ENCODE measurements at places on chromosomes 16 and 17.

DNA sequence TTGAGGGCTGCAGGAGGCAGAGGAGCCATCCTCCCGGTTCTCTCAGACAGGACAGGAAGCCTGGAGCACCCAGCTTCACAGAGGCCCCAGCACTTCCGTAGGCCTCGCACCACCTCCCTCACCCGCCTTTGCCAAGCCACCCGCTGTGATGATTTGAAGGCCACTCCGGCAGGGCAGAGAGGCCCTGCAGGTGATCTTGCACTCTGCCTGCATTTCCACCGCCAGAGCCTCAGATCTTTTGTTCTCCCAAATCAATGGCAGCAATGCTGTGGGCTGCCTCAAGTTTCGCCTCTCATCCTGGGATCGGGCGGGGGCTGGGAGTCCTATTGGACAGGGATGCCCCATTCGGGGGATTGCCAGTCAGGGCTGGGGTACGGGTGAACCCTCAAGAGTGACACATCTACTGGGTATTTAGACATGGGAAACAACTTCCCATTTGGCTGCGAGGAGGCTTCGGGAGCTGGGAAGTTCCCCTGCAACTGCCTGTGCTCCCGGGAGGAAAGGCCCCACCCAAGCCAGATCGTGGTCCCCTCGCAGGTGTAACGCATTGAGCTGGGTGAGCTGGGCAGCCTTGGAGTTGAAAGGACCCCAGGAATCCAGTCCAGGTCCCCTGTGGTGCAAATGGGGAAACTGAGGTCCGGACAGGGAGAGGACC lies 34.8 kb upstream of the PEMT start:
- peak; percentile 37 for DNase-seq

DNA sequence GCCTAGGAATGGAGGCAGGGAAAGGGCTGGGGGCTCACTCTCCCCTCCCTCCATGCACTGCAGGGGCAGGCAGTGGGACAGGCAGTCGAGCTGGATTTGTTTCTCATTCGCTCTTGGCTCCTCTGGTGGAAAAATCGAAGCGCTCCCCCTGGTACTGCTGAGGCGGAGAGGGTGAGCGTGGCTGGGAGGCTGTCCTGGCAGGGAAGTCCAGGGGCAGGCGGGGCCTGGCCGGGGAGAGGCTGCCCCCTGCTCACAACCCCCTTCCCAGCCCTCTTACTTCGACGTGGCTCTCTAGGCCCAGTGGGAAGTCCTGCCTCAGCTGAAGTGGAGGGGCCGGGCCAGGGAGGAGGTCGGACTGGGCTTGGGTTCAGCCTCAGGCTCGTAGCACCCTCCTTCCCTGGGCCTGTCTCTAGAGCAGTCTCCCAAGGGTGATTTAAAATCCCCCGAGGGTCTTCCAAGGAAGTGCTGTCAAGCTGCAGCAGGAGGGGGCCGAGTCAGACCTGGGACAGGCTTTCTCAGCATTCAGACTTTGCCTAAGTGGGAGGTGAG lies 16.5 kb upstream of the TMEM92 start:
- DNase-seq = no peak

DNA sequence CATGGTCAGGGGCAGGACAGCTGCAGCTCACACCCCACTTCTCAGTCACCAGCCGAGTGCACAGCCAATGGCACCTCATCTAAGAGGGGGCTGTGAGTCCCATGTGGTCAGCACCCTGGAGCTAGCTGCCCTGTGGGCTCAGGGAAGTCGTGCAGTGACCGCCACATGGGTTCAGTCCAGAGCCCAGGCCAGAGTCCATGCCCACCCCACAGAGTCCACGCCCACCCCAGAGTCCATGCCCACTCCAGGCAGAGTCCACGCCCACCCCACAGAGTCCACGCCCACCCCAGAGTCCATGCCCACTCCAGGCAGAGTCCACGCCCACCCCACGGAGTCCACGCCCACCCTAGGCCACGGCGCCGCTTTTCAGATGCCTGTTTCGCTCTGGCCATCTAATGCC lies 24.1 kb downstream of the SLC7A5 start:
- DNase-seq = no peak

- DNase-seq = no peak
Observed at GRCh38 chr16:79062821-79063220, 537.7 kb downstream of the MAF start.

DNA sequence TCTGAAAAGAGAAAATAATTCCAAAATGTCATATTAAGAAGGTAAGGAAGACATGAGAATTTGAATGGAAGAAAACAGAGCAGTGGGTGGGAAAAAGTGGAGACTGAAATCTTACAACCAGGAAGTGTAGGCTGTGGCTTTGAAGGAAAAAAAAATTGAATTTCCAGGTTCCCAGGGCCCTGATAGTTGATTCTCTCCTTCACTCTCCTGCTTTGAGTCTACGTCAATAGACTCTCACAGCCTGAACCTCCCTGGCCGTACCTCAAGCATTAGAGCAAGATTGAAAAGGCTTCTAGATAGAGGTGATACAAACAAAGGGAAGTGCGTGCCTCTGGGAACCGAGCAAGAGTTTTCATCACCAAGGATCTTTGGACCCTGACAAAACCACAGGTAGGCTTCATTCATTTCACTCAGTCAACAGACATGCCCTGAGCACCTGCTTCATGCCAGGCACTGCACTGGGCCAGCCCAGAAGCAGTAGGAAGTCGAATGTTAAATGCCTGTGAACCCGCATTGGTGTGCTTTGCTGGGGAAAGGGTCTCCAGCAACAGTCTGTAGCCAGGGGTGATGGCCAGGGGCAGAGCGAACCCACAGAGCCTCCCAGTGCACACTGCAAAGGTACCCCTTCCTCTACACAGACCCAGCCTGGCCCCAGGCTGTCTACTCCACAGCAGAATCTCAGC lies 163.9 kb downstream of the SLC39A11 start:
- no peak for DNase-seq

- no peak for DNase-seq
Observed at GRCh38 chr16:62408760-62409159, 372.5 kb upstream of the CDH8 start.

DNA sequence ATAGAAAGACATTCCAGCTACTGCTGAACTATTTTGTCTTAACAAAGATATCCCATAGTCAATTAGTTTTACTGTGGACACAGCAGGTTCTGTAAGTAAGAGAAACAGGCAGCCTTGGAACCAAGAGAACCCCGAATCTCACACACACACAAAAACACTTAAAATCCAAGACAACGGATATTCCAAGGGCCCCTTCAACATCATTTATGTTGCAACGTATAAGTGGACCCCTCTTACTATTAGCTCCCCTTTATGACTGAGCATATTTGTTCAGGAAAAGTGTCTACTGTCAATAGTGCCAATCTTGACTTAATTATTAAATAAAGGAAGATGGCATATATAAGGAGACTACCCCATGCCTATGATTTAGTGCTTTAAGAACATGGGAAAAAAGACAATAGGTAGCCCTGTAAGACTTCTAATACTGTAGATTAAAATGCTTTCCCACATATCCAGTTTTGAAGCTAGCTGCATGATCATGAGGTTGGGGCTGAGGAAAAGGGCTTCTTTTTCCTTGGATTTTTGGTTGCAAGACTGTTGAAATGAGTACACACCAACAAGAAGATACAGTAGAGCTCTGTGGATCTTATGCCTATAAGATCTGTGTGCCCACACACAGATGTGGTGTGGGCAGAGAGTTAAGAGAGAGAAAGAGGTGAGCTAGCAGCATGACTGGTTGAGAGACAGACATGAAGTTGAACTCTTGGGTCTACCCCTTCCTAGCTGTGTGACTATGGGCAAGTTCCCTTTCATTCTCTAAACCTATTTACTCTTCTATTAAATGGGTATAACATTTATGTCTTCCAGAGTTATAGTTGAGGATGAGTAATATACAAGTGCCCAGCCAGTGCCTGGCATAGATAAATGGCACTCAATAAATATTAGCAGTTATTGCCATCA lies 3.0 kb downstream of the MMD start:
- no peak for DNase-seq

DNA sequence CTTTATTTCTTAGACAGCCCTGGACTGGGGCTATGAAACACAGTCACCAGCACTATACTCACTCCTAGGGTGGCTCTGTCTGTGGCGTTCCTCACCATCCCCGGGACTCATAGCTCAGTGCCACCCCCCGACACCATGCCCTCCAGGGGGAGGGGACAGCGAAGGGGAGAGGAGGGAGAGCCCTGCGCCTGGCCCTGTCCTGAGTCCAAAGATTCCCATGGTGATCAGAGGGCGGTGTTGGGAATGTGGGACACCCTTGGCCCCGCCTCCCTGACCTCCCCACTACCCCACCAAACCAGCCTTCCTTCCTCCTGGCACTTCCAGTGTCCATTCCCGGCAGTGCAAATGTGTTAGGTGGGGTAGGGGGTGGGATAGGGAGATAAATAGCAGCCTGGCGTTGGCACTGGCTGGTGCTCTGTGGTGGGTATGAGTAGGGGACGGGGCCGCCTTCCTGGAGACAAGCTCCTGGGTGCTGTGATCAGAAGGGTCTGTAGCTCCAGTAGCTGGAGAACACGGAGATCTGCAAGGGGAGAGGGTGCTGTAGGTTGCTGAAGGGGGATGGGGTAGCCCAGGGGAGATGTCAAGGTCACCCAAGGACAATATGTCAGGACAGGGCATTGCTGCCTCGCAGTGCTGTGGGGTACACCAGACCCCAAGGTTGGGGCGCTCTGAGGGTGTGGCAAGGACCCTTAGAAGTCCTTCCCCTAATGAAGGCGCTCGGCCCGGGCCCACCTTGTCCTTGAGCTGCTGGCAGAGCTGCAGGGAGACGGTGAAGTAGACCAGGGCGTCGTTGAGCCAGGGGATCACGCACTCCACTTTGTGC lies 2.0 kb downstream of the SMIM22 start:
- no peak for DNase-seq
